Glutamatergic neuron (in vitro differentiated cells): ENCODE measurements at places on chromosomes 3 and 15. TPM values are rescaled to one million over a fixed set of nuclear protein-coding genes. Genes with fewer than 3 reads are reported as not detected.

The FRMD4B gene
- 3.9 TPM for total RNA-seq

The P2RY14 gene
- not detected for total RNA-seq

The SLC22A14 gene
- total RNA-seq: 0.93 TPM

The SMC4 gene
- 34.0 TPM for total RNA-seq

The PRTG gene
- 19.4 TPM for total RNA-seq

The CX3CR1 gene
- total RNA-seq: not detected

The FBLN2 gene
- 2.1 TPM for total RNA-seq

The OR5K2 gene
- not detected for total RNA-seq

The CEP70 gene
- 15.7 TPM for total RNA-seq

The CNTN3 gene
- total RNA-seq: 2.2 TPM

The GATM gene
- total RNA-seq: 51.2 TPM

The ABI3BP gene
- total RNA-seq: not detected

The ACVR2B gene
- total RNA-seq: 122 TPM
